Dermis microvascular lymphatic vessel endothelial cell (primary cell): ENCODE measurements at places on chromosomes 2 and 18. TPM values are rescaled to one million over a fixed set of nuclear protein-coding genes. Genes with fewer than 3 reads are reported as not detected.

Gene C2orf15
- total RNA-seq: 0.13 TPM in 2 replicates

Gene NEU2
- total RNA-seq: not detected in 2 replicates

DNA sequence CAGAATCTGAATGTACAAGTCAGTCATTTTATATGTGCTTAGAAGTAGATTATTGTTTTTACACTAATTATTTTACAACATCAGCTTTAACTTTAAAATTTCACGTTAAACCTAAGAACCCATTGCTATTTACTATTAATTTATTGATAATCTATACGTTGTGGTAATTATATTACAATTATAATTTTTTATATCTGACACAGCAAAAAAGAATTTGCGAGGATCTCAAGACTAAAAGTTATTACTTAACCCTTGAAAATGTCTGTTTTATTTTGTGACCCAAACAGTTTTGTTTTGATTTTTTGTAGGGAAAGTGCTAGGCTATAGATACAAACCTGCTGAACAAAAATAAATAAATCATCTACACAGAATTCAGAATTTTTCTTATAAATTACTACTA lies 30.3 kb downstream of the BAZ2B start:
- DNase-seq: no peak

GRCh38 chr2:84038866-84039265 lies 420.2 kb downstream of the SUCLG1 start:
- DNase-seq: no peak

Gene FAM124B
- total RNA-seq: 26.6 and 48.8 TPM in 2 replicates

- no peak for DNase-seq
Observed at GRCh38 chr2:44840503-44840850, 101.0 kb upstream of the SIX3 start.

DNA sequence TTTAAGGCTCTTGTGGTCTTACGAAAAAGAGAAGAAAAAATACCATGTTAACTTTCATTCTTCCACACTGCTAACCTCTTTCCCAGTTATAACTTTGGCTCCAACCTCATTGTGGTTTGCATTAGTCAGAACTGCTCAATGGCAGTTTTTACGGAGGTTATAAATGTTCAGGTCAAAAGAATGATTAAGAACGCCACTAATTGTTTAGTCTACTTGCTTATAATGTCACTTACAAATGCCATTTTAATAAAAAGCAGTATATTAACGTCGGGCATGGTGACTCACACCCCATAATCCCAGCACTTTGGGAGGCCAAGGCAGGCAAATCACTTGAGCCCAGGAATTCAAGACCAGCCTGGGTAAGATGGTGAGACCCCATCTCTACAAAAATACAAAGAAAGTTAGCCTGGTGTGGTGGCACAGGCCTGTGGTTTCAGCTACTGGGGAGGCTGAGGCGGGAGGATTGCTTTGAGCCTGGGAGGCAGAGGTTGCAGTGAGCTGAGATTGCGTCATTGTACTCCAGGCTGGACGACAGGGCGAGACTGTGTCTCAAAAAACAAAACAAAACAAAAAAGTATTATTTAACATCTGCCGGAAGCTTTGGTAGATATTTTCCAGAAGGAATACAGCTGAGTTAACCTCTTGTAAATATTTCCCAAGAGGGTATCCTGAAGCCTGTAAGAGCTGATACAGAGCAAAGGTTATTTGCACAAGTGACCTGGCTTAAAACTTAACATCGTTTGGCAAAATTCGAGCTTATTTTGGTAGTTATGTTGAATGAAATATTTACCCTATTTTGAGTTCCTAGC lies 5.1 kb downstream of the AGPS start:
- DNase-seq: peak; percentile 63

DNA sequence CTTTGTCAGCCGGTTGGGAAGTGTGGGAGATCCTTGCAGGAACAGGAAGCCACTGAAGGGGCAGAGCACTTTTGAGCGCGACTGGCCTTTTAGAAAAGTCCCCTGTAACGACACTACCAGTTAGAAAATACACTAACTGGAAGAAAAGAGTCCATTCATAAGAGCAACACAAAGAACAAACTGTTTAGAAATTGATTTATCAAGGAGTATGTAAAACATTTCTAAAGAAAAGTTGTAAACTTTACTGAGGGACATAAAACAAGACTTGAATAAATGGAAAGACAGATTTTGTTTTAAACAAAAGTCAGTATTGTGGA lies 29.8 kb upstream of the POMC start:
- no peak for DNase-seq

GRCh38 chr18:42765302-42765701 lies 350.2 kb downstream of the RIT2 start:
- DNase-seq: no peak

Gene STRADB
- total RNA-seq: 15.2 and 20.5 TPM in 2 replicates

Gene NLRC4
- under 0.01 TPM in 1 of 2 replicates, not detected in the other for total RNA-seq

GRCh38 chr2:96984300-96984699 lies 2.1 kb downstream of the FAM178B start:
- no peak for DNase-seq

- no peak for DNase-seq
Observed at GRCh38 chr2:215447056-215447455, 11.2 kb upstream of the FN1 start.

Gene ALLC
- total RNA-seq: not detected in 2 replicates

Gene KLHL29
- 2.2 and 5.1 TPM in 2 replicates for total RNA-seq

- no peak for DNase-seq
Observed at GRCh38 chr18:23528580-23529472, 25.5 kb downstream of the RMC1 start.

- DNase-seq: no peak
Observed at GRCh38 chr2:128770143-128771085, 451.7 kb upstream of the HS6ST1 start.
